ENCODE measurements at places on chromosomes 6 and 20. TPM values are rescaled to one million over a fixed set of nuclear protein-coding genes. Genes with fewer than 3 reads are reported as not detected.

EMILIN3 gene
- 27.5 TPM for polyA plus RNA-seq

FRS3 gene
- polyA plus RNA-seq, result 6.3 TPM

IBTK gene
- 34.0 TPM for polyA plus RNA-seq

HTR1E gene
- polyA plus RNA-seq, result not detected

APOBEC2 gene
- 501 TPM for polyA plus RNA-seq

SMLR1 gene
- 0.10 TPM for polyA plus RNA-seq

- DNase-seq, result no peak
These were observed 729 bp downstream of the ATG5 start for GRCh38 chr6:106324726-106325335.

GRCh38 chr6:92139601-92140000 is 1279.8 kb downstream of the EPHA7 start:
- DNase-seq, result no peak

TMC2 gene
- 0.10 TPM for polyA plus RNA-seq

GABRR1 gene
- polyA plus RNA-seq, result 0.38 TPM

DNA sequence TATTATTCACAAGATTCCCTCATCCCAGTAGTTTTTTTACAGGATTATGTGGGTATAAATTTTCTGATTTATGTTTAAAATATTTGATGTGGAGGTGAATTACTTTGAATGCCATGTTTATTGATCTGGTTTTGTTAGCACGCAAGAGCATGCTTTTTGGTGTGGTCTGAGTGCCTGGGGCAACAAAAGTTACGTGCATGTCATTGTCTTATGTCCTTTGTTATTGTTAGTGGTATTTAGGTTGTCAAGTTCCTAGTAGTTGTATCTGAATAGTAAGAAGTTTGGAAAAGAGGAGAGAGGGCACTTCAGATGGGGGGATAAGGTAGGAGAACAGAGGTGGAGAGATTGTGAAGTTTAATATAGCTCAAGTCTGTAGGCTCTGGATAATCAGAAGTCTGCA is 95.0 kb downstream of the ATRN start:
- no peak for DNase-seq

DNA sequence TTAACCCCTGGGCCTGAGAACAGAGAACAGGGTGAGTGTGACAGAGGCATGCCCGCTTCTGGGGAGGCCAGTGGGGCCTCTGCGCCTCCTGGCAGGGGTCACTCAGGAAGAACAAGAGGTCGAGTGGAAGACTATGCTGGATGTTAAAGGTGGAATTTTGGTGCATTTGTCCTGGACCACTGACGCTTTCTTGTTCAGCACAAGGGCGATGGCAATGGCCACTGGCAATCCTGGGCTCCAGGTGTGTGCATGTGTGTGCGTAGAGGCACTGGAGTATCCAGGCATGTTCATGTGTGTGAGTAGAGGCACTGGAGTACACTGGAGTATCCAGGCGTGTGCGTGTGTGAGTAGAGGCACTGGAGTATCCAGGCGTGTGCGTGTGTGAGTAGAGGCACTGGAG is 23.5 kb upstream of the NPBWR2 start:
- DNase-seq, result no peak

DNA sequence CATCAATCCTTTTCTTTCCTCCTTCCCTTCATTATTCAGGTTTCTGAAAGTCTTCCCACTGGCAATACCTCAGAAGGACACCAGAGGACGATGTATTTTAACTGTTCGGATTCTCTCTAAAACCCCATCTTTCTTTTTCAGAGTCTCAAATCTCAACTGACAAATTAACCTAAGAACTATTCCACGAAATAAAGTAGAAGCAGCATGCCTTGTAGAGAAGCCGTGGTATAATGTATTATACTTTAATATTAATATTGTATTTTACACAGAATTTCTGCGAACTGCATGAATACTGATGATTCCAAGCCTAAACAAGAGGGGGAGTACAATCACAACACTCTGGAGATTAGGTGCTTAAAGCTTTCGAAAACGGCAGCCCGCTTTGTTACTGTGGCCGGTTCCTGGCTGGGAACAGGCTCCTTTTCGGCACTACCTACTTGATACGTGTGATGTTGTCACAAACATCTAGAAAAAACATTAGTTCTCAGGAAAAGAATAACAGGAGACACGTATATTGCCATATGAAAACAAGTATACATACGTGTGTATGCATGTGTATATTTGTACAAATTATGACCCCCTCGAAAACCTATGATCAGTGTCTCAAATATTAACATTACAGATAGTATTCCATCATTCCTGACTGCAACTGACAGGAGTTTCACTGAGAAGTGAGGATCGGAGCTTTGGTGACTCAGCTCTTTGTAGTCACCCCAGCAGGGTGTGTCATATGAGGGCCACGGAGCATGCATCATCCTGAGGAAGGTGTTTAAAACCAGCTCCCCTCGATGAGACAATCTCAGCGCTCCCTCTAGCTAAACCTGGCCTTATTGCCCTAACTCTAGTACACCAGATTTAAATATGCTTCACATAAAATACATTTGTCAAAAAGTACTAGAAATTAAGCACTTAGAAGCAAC is 319.7 kb upstream of the TCF21 start:
- DNase-seq, result peak; percentile 60

- DNase-seq, result no peak
These were observed 10.6 kb downstream of the MYLK2 start for GRCh38 chr20:31829731-31830130.

RAET1G gene
- 0.30 TPM for polyA plus RNA-seq

DNA sequence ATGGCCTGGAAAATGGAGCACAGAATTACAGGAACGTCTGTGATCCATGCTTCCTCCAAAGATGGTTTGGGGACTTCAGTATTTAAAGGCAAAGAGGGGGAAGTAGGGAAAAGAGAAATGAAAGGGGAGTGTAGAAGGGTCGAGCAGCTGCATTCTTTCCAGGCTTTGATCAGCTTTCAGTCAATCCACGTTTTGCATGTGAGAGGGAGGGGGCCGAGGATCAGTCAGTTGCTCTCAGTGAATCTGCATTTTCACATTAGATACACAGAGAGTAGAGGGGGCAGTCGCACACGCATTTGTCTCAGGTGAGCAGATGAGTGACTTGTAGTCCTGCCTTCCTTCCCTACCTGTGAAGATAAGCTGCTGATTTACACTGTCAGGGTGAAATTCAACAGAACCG is 78.8 kb downstream of the FOXF2 start:
- no peak for DNase-seq

- peak; percentile 19 for DNase-seq
These were observed 24.7 kb downstream of the TTLL9 start for GRCh38 chr20:31894980-31895675.

LSM14B gene
- polyA plus RNA-seq, result 91.5 TPM

ENPP1 gene
- polyA plus RNA-seq, result 11.3 TPM

DNA sequence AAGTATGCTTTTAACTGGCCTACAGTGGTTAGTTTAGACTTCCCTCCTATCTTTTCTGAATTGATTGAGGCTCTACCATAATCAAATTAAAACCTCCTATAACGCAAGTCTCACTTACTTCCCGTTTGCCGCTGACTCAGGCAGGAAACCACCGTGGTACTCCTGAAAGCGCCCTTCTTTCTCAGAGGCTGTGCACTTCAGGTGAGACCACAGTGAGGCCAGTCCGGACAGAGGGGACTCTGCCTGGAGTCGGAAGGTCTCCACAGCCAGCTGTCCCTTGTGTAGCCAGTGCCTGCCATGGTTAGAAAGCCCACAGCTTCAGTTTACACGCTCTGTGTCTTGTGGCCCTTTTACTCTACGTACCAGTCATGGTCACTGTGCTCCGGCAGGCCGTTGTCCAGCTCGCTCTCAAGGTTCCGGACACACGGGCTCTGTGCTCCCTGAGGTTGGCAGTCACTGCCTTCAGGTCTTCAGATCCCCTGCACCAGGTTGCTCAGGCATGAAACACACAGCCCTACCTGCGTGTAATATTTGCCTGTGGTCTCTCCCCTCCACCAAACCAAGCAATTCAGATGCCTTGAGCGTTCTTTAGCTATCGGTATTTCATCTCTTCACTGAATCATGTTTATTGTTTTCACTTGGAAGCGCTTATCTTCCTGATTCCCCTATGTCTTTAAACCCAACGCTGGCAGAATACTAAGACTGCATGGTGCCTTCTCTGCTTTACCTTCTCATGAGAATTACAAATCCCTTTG is 178.8 kb downstream of the SMOC2 start:
- no peak for DNase-seq

GRCh38 chr6:169841251-169841650 is 89.8 kb downstream of the ERMARD start:
- DNase-seq, result no peak

GRCh38 chr20:45933266-45934045 is 1.0 kb upstream of the PCIF1 start:
- no peak for DNase-seq

DNA sequence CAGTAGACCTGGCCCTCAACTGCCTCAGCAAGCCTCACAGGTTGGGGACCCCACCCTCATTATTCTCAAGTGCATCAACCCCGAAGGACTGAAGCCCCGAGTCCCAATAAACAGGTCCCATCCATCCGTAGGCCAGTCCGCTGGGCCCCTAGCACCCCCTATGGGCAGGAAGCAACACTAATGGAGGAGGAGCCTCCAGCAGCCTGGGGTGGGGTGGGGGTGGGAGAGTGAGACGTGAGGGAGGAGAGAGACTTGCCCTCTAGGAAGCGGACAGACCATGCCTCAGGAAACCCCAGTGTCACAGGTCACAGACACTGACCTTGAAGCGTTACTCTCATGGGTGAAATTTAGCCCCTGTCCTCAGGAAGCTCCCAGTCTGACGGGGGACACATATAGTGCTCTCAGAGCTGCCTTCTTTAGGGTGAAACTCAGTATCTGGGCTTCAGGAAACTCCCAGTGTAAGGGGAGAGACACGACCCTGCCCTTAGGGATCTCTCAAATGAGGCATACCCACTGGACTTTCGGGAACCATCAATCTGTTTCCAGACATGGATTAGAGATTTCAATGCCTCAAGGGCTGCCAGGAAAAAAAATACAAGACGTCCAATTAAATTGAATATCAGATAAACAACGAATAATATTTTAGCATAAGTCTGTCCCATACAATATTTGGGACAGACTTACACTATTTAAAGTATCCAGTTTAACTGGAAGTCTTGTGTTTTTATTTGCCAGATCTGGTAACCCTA is 125.8 kb downstream of the MRPL14 start:
- DNase-seq, result no peak

GRCh38 chr20:20448881-20449280 is 81.0 kb downstream of the INSM1 start:
- no peak for DNase-seq

GRCh38 chr6:24255676-24256075 is 102.2 kb downstream of the DCDC2 start:
- no peak for DNase-seq

KIAA1755 gene
- polyA plus RNA-seq, result 8.1 TPM

HDAC2 gene
- 138 TPM for polyA plus RNA-seq

GRCh38 chr20:25077610-25078169 is 4.3 kb downstream of the VSX1 start:
- no peak for DNase-seq

DNA sequence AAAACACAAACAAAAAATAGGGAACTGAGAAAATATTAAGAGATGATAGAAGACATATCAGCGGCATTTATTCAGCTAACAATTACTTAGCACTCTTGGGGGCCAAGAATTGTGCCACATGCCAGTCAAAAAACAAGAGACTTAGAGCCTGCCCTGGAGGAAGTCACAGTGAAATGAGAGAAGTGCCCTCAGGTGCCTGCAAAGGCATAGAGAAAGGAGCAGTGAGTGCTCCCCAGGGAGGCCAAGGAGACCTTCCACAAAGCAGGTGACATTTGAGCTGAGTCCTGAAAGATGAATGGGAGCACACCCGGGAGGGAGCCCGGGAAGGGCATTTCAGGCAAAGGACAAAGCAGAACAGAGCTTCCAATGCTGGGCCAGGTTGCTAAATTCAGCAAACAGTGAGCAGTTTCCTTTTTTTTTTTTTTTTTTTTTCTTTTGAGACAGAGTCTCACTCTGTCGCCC is 184.7 kb upstream of the JARID2 start:
- no peak for DNase-seq

FAXC gene
- 1.3 TPM for polyA plus RNA-seq

DEFB132 gene
- not detected for polyA plus RNA-seq

- DNase-seq, result no peak
These were observed 229.5 kb upstream of the RNF24 start for GRCh38 chr20:4244700-4245485.

DNA sequence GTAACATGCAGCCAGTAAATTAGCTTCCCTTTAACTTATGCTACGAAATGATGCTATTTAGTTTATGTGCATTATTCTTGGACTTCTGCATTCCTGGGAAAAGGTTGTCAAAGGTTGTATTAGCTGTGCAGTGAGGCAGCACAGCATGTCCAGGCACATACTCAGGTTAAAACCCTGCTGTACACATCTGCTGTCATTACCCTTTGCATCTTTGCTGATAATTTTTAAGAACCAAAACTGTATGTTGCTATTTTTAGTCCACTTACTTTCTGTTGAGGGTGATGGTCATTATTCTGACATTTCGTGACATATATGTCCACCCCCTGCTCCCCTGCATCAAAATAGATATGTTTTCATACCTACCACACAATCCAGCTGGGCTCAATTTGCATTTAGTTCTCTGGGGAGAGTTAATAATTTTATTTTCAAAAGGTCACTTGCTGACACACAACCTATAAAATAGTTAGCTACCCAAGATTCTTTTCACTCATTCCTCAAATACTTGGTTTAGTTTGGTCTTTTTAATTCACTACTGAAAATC is 142.5 kb upstream of the SPACA1 start:
- DNase-seq, result no peak

RXRB gene
- polyA plus RNA-seq, result 40.7 TPM

DNA sequence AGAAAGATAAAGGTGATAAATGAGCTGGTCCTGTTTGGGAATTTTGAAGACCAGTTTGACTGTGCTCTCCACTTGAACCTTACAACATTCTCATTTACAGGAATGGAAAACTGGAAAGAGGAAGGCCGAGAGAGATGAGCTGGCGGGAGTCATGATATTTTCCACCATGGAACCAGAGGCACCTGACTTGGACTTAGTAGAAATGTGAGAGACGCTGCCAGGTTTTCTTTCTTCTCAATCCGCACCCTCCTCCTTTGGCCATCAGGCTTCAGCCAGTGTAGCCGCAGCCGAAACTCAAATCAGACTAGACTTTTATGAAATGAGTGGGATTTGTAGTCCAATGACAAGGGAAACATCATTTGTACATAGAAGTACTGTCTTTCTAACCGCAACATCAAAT is 54.7 kb upstream of the SYNJ2 start:
- DNase-seq, result no peak

- no peak for DNase-seq
These were observed 144.4 kb upstream of the MAN1A1 start for GRCh38 chr6:119493980-119494379.

DNA sequence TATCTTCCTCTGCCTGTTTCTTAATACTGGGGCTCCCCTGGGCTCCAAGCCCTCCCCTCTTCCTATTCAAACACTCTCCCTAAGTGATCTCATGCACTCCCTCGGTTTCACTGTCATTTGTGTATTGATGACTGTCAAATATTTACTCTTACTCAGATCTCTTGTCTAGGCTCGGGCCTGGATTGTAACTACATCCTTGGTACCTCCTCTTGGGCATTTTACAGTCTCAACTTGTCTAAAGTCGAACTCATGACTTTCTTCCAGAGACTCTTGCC is 189.4 kb upstream of the PRDM1 start:
- no peak for DNase-seq

GRCh38 chr20:57133926-57134650 is 132.4 kb downstream of the BMP7 start:
- DNase-seq, result no peak

- no peak for DNase-seq
These were observed 4.7 kb downstream of the ADA start for GRCh38 chr20:44646641-44647274.
